ENCODE measurements at places on chromosomes 16 and 17. TPM values are rescaled to one million over a fixed set of nuclear protein-coding genes. Genes with fewer than 3 reads are reported as not detected.

Gene PYDC1
- total RNA-seq: not detected

Gene ZNF750
- total RNA-seq: not detected

Gene KRTAP16-1
- total RNA-seq: not detected

Gene ERCC4
- 12.9 TPM for total RNA-seq

Gene OTOP2
- not detected for total RNA-seq

Gene RAMP2
- total RNA-seq: 6.5 TPM

Gene CDRT15L2
- total RNA-seq: not detected

Gene NOXO1
- total RNA-seq: 0.63 TPM

Gene PPM1E
- total RNA-seq: 15.5 TPM

Gene TMEM114
- not detected for total RNA-seq

Gene CLEC19A
- total RNA-seq: not detected

Gene EXOC3L1
- 0.44 TPM for total RNA-seq

Gene TP53TG3B
- total RNA-seq: not detected

Gene ATP2A1
- total RNA-seq: 3.3 TPM

Gene CD300E
- total RNA-seq: not detected

Gene ALOX15B
- total RNA-seq: not detected

Gene RNF157
- 50.4 TPM for total RNA-seq

Gene FNDC8
- total RNA-seq: not detected

Gene KRTAP9-8
- total RNA-seq: not detected

Gene COASY
- 58.3 TPM for total RNA-seq

Gene ITGA2B
- total RNA-seq: 7.3 TPM

Gene MAP2K6
- 48.4 TPM for total RNA-seq

Gene MT1G
- total RNA-seq: not detected

Data from neural crest cell (in vitro differentiated cells).